ENCODE measurements at places on chromosomes 3 and 15. TPM values are rescaled to one million over a fixed set of nuclear protein-coding genes. Genes with fewer than 3 reads are reported as not detected.

The TRPC1 gene
- 86.2 TPM for total RNA-seq

The PRR20G gene
- total RNA-seq: not detected

The MEF2A gene
- total RNA-seq: 85.1 TPM

The HRG gene
- not detected for total RNA-seq

The ANKRD63 gene
- total RNA-seq: not detected

The UNC13C gene
- 9.9 TPM for total RNA-seq

The GUCA1C gene
- not detected for total RNA-seq

The SPSB4 gene
- 5.6 TPM for total RNA-seq

The ITIH3 gene
- 1.4 TPM for total RNA-seq

The PARP15 gene
- 1.3 TPM for total RNA-seq

The SI gene
- total RNA-seq: not detected

The AP3B2 gene
- 2.0 TPM for total RNA-seq

The KCNAB1 gene
- 4.9 TPM for total RNA-seq

The TM4SF18 gene
- 33.4 TPM for total RNA-seq

The ECE2 gene
- total RNA-seq: not detected

The SAMD7 gene
- total RNA-seq: not detected

The PDE12 gene
- 9.4 TPM for total RNA-seq

The UBAP1L gene
- 3.9 TPM for total RNA-seq

The PLXNA1 gene
- total RNA-seq: 25.8 TPM

The SYNPR gene
- 0.95 TPM for total RNA-seq

The GNAT1 gene
- total RNA-seq: not detected

The OXTR gene
- 1.6 TPM for total RNA-seq

The CCNL1 gene
- 214 TPM for total RNA-seq

The ESYT3 gene
- 3.2 TPM for total RNA-seq

All from urinary bladder (tissue), 4 donors.